ENCODE measurements at places on chromosomes 4 and X.

- DNase-seq: no peak
Measured at GRCh38 chrX:71168134-71168533, 23.5 kb downstream of the NLGN3 start.

GRCh38 chrX:22043872-22044271 is 11.7 kb downstream of the PHEX start:
- no peak for DNase-seq

DNA sequence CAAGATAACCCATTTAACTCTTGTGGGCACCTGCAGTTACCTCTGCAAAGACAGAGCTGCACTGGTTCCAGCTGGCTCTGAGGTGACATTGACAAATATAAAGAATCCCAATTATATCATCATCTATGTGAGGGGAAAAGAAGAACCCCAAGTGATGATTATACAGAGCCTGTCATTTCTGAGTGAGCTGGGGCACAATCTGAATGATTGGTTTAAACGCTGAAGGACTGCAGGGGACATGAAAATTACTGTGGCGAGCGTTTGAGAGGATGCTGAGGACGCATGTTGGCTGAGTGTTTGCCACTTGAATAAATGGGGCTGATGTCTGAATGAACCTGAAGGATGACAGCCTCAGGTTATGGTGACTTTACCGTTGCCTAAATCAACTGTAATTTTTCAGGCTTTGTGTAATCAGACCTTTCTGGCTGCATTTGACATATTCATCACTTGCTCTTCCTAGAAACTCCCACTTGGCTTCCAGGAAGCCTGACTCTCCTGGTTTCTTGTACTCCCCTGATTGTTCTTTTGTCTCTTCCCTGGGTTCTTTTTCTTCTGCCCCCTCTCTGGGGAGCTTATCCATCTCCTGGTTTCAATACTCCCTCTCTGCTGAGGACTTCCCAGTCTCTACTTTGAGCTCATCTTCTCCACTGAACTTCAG is 4.1 kb upstream of the HSD17B10 start:
- DNase-seq: no peak

DNA sequence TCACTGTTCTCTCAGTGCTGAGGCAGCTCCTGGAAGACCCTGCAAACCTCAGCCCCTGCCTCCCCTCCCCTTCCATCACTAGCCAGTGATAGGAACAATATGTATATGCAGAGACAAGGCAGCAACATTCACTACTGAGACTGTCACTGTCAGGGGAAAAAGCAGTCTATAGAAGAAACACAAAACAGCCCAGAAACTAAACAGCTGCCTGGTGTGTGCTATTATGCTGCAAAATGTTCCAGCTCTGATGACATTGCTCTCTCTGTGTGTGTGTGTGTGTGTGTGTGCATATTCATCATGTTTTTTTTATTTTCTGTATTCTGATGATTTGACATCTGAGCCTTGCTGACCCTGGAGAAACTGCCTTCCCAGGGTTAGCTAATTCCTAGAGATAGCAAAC is 147.2 kb downstream of the SPATA18 start:
- no peak for DNase-seq

- no peak for DNase-seq
Measured at GRCh38 chr4:145019346-145019745, 78.7 kb downstream of the ANAPC10 start.

DNA sequence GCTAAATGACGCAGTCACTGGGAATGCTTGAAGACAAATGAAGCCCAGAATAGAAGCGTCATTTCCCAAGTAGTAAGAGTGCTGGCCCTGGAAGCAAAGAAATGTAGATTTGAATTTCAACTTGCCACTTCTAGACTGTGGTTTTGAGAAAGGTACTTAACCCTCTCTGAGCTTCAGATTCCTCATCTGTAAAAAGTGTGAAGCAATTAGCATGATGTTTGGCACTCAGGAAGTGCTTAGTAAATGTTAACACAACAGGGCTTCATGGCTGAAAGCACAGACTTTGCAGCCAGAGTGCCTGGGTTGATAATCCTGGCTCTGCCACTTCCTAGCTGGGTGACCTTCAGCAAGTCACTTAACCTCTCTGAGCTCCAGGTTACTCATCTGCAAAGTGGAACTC is 147.4 kb upstream of the RPS6KA3 start:
- no peak for DNase-seq

DNA sequence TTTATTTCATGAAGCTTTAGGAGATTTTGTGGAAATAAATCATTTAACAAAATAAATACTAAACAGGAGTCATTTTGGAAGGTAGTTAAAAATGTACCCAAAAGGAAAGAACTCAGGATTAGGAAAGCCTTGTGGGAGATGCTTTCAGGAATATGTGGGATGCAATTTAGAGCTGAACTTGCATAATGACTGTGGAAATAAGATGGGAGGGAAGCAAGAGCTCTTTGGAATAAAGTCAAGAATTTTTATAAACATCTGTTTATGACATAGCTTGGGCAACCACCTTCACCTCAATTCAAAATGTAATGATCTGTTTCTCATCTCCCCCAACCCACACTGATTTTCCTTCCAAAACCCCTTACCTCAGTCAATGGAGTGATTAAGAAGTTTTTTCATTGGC is 623.8 kb downstream of the FAT4 start:
- DNase-seq: no peak

GRCh38 chr4:2792711-2793585 is at the start of gene SH3BP2:
Gene SH3BP2 (plus strand): TSS chr4:2793085. CDS start chr4:2820618, 27,533 bp downstream.
- DNase-seq: peak; percentile 81

DNA sequence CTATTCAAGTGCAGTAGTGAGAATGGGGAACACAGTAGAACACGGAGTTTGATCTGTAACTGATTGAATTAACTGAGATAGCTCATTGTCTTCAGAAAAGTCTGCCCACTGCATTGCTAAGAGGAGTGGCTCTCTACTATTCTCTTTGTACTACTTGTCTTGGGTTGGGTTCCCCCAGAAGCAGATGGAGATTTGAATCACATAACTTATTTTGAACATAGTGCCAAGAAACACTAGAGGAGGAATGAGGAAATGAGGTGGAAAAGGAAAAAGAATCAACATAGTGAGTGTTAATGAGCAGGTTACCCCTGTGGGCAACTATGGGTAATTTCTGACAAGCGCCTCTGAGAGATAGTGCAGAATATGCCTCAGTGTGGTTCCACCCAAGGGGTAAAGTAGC is 362.7 kb downstream of the STIM2 start:
- no peak for DNase-seq

DNA sequence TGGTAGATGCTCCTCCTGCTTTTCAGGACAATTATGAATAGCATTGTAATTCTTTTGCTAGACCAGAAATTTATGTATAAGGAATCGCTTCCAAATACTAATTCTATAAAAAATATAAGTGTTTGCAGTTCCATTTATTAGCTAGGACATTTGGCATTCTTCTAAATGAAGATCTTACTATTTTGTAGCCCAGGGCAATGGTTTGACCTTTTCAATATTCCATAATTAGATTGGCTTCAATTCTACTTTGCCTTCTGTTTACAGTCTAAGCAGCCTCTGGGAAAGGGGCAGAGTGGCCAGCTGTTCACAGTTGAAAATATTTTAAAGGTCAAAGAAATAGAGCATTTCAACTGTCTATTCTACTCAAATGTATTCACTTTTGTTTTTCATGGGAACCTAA is 912.1 kb upstream of the GRIA3 start:
- no peak for DNase-seq

- DNase-seq: no peak
Measured at GRCh38 chrX:125204681-125205132, 115.0 kb upstream of the TEX13C start.

DNA sequence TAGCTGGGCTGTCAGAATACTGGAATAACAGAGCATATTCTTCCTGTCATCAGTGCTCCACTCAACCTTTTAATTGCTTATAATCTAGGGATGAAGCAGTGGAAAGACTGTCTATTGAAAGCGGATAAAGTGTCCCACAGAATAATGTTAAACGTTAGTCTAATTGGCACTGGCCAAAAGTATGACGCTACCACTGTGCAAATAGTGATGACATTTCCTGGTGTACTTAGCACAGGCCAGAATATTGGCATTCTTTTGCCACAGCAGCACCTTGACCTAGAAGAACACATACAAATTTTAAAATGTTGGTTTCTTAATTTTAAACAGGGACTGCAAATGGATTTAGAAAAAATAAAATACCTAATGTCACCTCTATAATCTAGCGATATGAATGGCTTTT is 635.2 kb upstream of the SPANXN1 start:
- DNase-seq: no peak

GRCh38 chr4:137448402-137448801 is 83.9 kb downstream of the PCDH18 start:
- no peak for DNase-seq

DNA sequence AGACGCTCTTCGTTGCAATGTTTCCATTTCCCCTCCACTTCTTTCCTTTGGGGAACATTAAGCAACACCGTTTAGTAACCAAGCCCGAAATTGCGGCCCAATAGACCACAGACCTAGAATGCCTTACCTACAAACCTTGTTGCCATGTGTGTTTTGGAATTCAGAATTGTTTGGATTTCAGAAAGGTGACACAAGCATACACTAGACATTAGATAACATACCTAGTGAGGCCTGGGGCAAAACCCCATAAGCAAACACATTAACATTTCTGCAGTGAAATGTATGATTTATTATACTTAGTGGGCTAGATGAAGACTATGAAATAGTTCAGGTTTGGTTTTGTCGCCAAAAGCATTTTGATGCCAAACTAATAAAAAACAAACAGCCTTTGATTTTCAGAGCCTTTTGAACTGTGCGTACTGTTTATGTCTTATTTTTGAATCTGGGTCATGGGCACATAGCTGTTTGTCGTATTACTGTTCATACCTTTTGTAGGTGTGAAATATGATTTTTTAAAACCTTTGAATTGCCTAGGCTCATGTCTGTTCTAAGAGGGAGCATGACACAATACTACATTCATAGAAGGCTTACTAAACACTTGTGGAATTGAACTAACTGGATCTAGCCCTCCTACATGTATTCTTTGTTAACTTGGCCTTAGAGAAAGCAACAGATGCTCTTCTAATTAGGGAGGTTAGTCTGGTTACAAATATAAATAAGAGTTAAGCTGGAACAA is 88.6 kb upstream of the TMEM164 start:
- DNase-seq: no peak

GRCh38 chr4:112552668-112553067 is 36.7 kb upstream of the NEUROG2 start:
- no peak for DNase-seq

DNA sequence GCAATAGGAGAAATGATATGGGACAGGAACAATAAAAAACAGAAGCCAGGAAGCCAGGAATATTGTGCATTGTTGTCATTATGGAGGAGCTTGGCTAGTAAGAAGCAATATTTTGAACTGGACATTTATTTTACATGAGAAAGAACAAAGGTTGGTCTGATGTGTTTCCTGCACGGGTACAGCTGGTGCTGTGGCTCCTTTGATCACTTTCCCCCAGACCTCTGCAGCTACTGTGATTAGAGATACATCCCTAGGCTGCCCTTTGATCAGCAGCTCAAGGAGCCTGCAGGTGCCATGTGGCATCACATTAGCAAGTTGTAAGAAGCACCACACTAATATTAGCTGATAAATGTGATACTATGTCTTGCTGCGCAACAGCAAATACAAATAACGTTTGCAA is 2.5 kb downstream of the PDGFC start:
- no peak for DNase-seq

DNA sequence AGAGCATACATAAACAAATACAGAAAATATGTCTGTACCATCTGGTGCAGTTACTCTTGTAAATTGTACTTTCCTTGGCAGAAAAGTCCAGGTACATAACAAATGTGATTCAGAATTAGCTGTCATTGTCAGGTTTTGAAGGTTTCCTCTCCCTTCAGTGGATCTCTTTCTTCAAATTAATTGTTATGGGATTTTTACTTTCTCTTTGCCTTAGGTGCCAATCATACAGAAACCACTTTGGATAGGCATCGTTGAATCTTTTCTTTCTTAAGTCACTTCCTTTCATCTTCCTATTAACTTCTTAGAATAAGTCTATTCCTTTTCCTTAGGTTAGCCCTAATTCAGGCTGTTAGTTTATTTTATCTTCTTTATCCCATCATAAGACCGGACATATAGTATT is 1992.1 kb upstream of the IGFBP7 start:
- DNase-seq: no peak

GRCh38 chr4:153620352-153620751 is 63.7 kb upstream of the TLR2 start:
- no peak for DNase-seq

DNA sequence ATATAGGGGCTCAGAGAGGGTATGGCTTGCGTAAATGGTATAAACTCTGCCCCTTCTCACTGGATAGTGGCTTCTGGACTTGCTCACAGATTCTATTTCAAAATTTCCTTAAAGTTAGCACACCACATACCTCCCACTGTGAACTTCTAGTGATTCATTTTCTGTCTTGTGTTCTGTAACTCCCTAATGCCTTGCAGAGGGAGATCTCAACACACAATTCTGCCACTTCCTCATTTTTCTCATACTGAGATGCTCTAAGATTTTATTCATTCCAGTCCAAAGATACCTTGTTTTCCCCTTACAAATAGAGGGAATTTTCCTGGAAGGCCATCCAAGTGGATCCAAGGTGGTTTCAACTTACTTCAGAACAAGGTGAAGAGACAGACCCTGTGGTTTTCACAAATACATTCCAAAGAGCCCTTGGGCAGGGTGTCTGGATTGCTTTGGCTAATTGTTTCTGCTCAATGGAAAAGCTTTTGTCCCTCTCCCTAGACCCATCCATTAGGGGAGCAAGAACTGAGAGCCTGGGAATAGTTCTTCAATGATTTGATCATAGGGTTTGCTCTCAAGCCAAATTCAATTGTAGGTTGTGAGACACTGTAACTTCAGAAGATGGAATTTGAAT is 52.1 kb upstream of the CAPN6 start:
- no peak for DNase-seq

- DNase-seq: no peak
Measured at GRCh38 chr4:102843938-102844337, 16.6 kb upstream of the UBE2D3 start.

GRCh38 chr4:158856852-158857251 is 88.0 kb downstream of the FNIP2 start:
- no peak for DNase-seq

GRCh38 chrX:81206476-81206875 is 4.6 kb downstream of the SH3BGRL start:
- no peak for DNase-seq

GRCh38 chr4:100289530-100289888 is 99.2 kb upstream of the DDIT4L start:
- DNase-seq: no peak

DNA sequence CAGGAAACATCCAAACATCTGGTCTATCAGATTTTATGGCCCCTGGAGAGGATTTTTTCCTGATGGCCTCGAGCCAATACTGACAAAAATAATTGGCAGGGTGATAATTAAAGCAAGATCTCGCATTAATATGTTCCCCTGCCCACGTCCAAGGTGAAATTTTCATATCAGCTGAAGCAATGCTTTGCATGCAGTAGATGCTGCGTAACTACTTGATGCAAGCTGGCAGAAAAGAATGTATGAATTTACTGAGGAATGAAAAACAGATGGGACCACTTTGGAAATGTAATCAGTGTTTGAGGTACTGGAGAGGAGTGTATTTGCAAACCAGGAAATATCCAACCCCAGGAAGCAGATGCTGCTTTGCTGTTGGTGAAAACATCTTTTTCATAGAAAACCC is 36.8 kb upstream of the REST start:
- DNase-seq: no peak
